ENCODE measurements at places on chromosomes 16 and 17. TPM values are rescaled to one million over a fixed set of nuclear protein-coding genes. Genes with fewer than 3 reads are reported as not detected.

DNA sequence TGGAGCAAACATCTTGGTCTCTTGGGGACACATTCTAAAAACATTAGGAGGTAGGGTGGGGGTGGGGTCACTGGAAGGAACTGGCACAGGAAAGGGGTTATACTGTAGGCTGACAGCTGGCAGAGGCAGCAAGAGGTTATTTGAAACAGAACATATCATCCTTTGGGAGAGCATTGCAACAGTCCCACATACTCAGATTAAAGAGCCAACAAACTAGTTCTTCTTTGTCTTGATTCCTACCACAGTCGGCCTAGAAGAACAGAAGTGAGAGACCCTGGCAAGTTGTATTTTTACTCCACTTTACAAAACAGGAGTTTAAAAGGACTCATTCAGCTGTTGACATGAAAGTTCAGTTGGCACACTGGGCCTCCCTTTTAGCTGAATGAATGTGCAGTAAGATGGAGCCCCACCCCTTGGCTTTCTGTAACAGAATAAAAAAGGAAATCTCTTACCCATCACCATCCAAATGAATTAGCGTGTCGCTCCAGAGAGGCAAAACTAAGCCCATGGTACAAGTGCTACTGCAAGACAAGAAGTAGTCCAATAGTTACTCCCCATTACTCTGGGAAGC, 54.6 kb upstream of the CORO6 start:
- DNase-seq, result peak; percentile 10

GRCh38 chr17:61584866-61585265, 6.2 kb downstream of the NACA2 start:
- no peak for DNase-seq

GRCh38 chr17:12431188-12431587, 234.5 kb upstream of the MYOCD start:
- no peak for DNase-seq

GRCh38 chr17:49370971-49371834, 9.2 kb upstream of the ZNF652 start:
- DNase-seq, result peak; percentile 87

- peak; percentile 89 for DNase-seq
Measured at GRCh38 chr17:7632492-7632894, 2.6 kb downstream of the SHBG start.

Gene ABCA3
- total RNA-seq, result 6.6 TPM
